ENCODE measurements at places on chromosomes 2 and 18.

DNA sequence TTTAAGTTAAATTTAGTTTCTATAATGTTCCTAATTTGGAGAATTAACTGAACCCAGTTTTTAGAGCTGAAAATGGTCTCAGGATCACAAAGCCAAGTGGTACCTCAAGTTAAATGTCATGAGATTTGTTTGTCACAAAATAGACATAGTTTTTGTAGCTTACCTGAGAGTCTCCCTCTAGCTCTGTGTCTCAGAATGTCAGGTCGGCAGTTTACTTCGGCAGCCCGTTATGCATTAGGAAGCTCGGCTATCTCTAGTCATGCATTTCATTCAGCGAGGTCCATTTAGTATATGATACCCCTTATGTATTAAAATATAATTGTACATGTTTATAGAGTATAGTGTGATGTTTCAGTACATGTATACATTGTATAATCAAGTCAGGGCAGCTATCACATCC is 155.6 kb downstream of the EML6 start:
- DNase-seq = no peak

- no peak for DNase-seq
Observed at GRCh38 chr2:37388074-37388473, 43.6 kb downstream of the QPCT start.

DNA sequence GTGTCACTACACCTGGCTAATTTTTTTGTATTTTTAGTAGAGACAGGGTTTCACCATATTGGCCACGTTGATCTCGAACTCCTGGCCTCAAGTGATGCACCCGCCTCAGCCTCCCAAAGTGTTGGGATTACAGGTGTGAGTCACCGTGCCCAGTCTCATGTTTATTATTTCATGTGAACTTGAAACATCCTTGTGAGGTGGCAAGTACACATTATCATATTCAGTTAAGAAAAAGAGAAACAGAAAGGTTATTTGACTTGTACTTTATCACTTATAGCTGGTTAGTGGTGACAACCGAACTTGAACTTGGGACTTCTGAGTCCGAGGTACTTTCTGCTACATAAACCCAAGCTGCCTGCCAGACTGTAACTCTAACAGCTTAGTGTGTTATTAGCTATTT is 24.4 kb downstream of the ABHD3 start:
- DNase-seq = no peak

DNA sequence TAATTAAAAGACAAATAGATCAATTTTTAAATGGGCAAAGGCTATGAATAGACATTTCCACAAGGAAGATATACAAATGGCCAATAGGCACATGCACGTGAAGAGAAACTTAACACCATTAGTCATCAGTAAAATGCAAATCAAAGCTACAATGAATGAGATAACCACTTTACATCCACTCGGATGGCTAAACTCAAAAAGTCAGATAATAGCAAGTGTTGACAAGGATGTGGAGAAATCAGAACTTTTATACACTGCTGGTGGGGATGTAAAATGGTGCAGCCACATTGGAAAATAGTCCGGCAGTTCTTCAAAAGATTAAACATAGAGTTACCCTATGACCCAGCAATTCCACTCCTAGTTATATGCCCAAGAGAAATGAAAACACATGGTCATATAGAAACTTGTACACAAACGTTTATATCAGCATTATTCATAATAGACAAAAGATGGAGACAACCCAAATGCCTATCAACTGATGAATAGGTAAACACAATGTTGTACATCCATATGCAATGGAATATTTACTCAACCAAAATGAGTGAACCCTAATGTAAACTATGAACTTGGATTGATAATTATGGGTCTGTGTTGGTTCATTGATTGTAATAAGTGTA is 51.1 kb downstream of the SMAD7 start:
- DNase-seq = no peak

DNA sequence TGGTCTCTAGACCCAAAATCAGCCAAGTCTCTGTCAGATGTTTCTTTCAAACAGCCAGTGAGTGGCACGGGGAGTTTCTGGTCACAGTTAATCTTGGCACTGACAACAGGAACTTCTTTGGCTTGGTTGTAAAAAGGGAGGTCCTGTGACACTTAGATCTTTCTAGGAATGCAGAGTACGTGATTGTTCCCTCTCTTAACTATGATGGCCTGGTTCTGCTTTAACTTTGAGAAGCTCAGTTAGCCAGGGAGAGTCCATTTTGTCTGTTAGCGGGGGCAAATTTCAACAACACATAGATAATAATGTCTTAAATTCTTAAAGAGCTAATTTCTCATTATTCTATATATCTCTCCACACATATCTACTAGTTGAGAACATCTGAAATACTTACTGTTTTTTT is 344.5 kb upstream of the LRRTM4 start:
- DNase-seq = no peak

DNA sequence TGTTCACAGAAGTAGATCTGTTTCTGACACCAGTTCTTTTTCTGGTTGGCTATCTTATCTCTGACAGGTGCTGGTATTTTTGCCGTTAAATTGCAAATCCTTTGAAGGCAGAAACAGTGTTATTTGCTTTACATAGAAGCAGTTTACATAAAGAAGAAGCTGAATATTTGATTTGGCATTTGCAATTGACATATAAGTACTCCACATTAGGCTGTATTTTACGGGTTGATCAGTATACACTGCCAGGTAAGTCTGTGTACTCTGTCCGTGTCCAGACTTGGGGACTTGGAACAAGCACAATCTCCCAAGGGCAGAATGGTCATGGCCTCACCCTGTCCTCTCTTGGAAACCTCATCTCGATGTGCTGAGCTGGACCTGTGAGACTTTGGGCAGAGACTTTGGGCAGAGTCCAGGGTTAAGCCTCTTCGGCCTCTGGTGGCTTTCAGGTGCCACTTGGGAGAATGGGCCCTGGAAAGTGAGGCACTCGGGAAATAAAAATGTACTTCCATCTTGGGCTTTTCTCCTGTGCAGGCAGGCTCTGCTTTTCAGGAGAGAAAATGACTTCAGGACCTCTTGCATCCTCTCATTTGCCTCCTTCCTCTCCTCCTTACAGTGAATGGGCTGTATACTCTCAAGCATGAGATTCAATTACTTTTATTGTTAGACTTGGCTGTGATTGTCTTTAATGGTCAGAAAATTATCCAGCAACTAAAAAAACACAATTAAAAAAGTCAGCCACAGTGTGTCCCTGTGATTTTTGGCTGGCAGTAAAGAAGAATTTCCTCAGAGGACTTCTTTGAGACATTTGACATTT is 108.5 kb downstream of the RAPGEF4 start:
- DNase-seq = peak; percentile 26

DNA sequence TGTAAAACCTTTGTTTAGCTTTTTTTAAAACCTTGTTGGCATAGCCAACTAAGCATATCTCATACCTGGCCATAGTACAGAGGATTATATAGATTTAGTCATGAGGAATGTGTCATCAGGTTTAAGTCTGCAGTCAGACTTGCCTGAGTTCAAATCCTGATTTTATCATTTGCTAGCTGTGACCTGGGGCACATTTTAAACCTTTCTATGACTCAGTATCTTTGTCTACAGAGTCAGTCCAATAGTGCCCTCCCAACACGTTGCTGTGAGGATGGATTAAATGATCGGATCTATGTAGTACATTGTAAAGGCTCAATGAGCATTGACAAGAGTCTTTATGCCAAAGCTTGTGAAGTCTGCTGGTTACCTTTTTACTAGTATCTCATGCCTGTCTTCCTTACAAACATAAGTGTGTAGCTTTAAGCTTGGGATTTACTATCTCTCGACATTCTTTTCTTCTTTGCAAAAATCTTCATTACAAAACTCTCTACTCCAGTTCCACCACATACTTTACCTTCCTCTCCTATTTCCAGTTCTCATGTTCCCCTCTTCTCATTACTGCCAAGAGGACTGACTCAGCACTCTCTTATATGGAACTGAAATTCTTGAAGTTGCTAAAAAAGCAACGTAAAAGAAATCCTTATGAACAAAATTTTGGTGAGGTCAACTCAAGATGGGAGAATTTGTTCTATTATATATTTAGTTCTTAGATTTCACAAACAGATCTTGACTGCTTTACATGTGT is 68.1 kb upstream of the RBMS1 start:
- DNase-seq = no peak

DNA sequence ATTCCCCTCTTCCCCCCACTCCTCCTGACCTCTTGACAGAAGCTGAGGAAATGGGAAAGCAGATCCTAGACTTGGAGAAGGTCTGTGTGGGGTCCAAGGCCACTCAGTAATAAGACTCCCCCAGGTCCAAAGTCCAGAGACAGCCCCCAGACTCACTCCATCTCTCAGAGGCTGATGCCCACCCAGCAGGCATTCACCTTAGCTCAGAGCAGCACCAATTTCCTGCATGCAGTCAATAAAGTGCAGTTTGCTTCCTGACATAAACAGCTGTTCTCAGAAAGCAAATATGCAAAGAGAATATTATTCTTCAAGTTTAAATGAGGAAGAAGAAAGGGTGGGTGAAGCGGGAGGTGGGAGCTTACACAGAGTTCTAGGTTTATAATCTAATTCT is 84.1 kb upstream of the RTN4 start:
- no peak for DNase-seq

GRCh38 chr2:142012797-142013196 is 118.0 kb downstream of the LRP1B start:
- DNase-seq = no peak

DNA sequence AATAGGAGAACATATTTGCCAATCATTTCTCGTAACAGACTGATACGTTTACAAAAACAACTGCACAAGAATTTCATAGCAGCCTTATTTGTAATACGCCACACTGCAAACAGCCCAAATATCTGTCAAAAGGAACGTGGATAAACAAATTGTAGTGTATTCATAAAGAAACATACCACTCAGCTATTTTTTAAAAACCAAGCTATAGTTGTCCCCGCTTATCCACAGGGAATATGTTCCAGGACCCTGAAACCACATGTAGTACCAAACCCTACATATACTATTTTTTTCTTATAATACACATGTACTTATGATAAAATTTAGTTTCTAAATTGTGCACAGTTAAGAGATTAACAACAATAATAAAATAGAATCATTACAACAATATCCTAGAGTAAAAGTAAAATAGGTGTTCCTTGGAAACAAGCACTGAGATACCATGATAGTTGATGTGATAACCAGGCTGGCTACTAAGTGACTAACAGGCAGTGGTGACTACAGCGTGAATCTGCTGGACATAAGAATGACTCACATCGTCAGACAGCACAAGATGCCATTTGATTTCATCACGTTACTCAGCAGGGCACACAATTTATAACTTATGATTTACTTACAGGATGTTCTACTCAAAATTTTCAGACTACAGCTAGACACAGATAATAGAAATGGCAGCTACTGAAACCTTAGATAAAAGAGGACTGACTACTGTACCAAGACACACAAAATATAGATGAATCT is 367.4 kb downstream of the NCKAP5 start:
- no peak for DNase-seq
